ENCODE measurements at places on chromosomes 16 and 17.
A peak's percentile ranks its signal among the peaks of the same experiment; 100 is the strongest.

DNA sequence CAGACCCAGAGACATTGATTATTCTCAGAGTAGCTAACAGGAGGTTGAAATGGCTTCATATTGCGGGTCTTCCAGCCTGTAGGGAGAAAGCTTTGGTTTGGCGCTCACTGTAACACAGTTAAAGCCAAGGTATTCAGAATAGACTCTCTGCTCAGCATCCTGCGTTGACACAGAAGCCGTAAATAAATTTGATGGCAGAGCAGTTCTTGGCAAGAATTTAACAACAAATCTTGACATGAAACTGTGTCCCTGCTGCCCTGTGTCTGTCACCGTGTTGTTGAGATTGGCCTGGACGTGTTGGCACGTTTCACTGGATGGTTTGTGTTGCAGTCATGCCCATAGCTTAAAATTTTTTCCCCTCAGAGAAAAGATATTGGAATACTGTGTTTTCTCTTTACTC, 359.6 kb downstream of the SNX29 start:
- DNase-seq, result peak; percentile 35

GRCh38 chr17:42750739-42751344, 6.0 kb upstream of the EZH1 start:
- DNase-seq, result no peak

- peak; percentile 13 for DNase-seq
Observed at GRCh38 chr17:73010414-73010813, 82.1 kb downstream of the SLC39A11 start.

- DNase-seq, result no peak
Observed at GRCh38 chr17:55641676-55642081, 81.0 kb downstream of the TMEM100 start.

GRCh38 chr16:10343124-10343760, 42.6 kb upstream of the ATF7IP2 start:
- DNase-seq, result no peak

- no peak for DNase-seq
Observed at GRCh38 chr16:64290461-64290860, 831.4 kb downstream of the CDH11 start.

GRCh38 chr17:4806456-4806776, 536 bp upstream of the PLD2 start:
- peak; percentile 43 for DNase-seq

DNA sequence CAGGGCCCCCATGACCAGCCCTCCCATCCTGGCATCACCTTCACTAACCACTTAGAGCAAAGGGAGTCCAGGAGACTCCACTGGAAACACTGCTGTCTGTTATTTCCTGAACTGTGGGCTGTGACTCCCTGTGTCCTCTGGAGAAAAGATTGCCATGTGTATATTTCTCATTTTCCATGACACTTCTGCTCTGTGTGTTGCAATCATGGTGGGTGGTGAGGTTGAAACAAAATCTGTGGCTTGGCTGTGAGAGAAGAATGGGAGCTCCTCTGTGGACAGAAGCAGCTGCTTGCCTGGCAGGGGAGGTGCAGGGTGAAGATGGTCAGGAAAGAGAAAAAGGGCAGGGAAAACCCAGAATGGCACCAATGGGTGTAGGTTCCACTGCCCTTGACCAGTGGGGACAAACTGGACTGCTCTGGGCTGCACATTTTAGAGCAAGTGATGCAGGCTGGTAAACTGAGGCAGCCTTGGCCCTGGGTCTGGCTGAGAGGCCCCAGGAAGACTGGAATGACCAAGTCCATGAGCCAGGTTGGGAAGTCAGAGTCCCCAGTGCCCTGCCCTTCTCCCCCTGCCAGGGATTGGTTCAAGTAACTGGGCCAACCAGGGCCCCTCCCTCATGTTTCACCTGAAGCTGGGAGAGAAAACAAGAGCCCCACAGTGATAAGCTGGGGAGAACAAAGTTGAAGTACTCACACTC, 314.3 kb downstream of the C16orf95 start:
- no peak for DNase-seq

DNA sequence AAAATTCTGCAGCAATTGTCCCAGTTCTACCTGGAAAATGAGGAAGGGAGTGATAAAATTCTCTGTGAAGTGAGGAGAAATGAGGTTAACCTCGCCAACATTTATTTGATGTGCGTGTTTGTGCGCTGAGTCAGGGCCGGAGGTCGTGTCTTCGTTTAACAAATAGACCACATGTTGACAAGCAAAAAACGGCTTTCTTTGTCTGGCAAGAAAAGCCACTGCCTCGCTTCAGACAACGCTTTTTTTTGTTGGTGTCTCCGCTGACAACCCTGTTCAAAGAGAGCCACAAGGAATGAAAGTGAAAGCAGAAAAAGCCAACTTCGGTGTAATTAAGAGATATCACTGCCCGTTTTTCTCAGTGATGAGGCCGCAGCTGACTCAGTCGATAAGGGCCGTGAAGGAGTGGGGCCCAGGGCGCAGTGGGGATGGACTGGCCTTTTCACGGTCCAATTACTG, 510.6 kb downstream of the CDH13 start:
- DNase-seq, result no peak

DNA sequence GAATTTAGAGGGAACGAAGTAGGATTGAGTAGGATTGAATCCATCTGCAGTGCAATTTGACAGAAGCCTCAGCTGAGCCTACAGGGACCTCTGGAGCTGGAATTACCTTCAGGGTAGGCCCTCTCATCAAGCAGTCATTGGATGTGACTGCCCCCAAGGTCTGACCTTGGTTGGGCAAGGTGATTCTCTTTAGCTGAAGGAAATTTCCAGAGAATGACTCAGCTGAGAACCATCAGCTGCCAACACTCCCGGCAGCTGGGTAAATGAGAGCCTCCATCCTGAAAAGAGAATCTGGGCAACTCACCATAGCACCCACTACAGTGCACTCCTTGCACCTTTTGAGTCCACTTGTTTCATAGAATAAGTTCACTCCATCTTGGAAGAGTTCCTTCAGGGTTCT, 113.5 kb upstream of the MED13 start:
- no peak for DNase-seq

DNA sequence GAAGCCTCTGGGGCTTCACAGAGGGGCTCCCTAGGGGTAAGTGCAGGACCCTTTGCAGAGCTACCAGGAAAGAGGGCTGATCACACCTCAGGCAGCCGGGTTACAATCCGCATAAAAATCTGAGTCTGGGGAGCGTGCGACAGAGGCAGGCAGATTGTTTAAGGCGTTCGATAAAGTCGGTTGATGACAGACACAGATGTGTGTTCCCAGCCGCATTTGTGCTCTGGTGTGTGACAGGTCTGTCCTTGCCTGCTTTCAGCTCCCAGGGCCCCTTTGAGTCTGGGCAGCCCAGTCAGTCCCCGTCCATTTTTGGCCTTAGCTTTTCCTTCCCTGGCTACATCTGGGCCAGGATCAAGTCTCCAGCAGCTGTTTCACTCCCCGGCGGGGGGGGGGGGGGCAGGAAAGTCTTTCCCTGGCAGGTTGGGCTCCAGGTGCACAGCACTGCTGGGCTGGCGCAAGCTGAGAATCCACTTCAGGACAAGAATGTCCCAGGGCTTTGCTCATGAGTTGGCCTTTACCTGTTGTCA, 1.3 kb upstream of the ZACN start:
- DNase-seq, result no peak

DNA sequence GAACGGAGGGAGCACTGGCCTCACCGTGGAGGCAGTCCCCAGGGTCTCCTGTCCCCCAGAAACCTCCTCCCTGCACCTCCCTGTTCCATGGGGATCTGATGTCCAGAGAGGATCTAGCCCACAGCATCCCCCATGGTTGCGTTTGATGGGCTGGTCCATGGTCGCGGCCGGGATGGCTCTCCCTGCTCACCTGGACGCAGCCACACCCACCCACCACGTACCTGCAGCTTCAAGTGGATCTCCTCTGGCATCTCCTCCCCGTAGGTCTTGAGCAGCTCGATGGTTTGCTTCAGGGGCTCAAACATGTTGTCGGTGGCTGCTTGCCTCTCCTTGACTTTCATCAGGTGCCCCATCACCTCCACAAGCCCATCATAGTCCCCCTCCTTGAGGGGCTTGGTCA, 47.9 kb downstream of the DNAH17 start:
- no peak for DNase-seq

DNA sequence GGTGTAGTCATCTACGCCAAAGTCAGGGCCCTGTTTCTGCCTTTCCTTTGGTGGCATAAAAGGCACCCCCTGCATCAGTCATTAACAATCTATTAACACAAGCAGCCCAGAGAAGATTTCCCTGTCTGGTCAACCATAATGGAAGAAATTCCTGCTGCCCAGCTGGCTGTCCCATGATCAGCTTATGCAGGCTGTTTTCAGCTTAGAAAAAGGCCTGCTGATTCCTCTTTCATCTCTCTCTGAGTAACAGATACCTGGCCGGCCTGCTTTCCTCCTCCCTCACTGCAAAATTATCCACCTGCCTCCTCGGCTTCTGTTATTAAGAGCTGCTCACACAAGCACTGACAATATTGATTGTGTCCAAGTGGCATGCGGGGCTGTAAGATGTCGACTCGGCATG, 70.3 kb upstream of the MMP2 start:
- no peak for DNase-seq

- no peak for DNase-seq
Observed at GRCh38 chr17:50108556-50108955, 13.4 kb downstream of the PDK2 start.

- DNase-seq, result no peak
Observed at GRCh38 chr17:76784926-76785325, 47.0 kb downstream of the MFSD11 start.

- no peak for DNase-seq
Observed at GRCh38 chr17:1930337-1930645, 94.8 kb downstream of the RTN4RL1 start.

DNA sequence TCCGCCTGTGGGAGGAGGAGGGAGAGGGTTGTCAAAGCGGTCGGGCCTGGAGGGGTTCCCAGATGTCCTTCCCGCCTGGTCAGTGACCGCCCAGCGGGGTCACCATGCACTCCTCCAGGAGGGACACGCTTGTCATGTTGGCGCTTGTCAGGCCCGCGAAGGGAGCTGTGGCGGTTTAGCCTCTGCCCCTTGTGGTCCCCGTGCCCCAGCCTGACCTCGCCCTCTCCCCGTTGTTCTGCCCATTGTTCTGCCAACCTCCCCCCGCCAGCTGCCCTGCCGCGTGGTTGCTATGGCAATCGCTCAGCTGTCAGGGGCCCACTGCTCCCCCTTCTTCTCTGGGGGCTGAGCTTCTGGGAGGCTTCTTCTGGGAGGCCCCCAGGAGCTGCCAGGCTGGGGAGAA, 146.4 kb upstream of the CIBAR2 start:
- no peak for DNase-seq

DNA sequence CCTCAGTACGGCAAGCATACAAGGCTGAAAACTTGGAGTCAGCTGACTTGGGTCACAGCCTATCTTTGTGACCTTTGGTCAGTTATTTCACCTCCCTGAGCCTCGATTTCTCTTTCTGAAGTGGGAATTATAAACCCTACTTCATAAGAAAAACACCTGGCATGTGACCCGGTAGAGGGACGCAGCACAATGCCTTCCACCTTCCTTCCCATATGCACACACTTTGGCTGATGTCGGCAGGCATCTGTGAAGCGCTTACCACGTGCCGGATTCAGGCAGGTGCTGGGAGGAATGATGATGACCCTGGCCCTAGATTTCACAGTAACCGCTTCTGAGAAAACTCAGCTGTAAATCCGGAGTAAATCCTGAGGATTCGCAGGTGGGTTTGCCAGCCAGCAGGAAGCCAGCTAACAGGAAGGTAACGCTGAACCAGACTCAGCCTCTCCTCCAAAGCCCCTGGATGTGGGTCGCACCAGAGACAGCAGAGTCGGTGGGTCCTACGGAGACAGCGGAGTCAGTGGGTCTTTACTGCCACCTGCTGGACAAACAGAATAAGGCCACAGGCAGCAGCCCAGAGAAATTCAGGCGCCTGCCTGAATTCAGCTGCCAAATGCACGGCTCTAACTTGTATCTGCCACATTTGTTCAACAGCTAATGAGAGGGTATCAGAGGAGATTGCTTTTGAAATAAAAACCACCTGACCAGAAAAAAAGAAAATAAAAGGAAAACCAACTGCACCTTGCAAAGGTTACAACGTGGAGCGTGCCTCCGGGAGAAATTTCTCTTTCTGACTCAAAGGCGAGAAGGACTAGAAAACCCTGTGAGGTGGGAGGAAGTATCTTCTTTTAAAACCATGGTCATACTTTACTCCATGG, 16.6 kb downstream of the COPRS start:
- DNase-seq, result peak; percentile 79

- no peak for DNase-seq
Observed at GRCh38 chr16:69219279-69219678, 32.3 kb downstream of the SNTB2 start.

DNA sequence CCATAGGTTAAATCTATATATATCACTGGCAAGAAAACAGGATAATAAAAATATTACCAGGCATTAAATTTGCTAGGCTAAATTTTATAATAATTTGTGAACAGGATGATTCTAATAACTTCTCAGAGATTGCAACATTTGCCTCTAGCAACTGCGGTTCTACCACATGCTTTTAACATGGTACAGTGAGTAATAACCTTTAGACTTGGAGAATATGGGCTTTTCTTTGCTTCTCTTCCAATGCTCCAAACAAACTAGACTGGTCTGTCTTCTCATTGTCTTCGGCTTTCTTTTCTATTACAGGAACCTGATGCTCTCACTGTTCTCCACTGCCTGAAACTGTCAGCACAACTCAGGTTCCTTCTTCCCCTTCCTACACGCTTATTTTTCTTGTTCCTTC, 80.6 kb downstream of the CA4 start:
- DNase-seq, result no peak

GRCh38 chr17:62998166-62998565, 32.1 kb downstream of the TANC2 start:
- DNase-seq, result no peak

DNA sequence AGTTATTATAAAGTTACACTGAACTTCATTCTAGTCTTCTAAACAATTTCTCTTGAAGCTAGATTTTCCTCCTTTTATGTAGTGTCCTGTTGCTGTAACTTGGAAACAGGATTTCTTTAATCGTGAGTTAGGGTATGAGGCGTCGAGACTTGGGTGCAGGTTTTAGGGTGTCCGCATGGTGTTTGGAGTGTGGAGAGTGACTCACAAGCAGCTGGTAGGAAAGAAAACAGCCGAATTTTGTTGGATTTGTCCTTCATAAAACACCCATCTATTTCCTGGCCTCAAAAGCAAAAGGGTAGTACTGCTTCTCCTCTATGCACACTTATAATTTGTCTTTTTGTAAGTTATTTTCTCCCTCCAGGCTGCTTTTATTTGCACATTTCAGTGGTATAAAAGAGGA, 1.6 kb downstream of the RPTOR start:
- DNase-seq, result no peak

- DNase-seq, result no peak
Observed at GRCh38 chr17:78414178-78415162, 36.0 kb downstream of the PGS1 start.

DNA sequence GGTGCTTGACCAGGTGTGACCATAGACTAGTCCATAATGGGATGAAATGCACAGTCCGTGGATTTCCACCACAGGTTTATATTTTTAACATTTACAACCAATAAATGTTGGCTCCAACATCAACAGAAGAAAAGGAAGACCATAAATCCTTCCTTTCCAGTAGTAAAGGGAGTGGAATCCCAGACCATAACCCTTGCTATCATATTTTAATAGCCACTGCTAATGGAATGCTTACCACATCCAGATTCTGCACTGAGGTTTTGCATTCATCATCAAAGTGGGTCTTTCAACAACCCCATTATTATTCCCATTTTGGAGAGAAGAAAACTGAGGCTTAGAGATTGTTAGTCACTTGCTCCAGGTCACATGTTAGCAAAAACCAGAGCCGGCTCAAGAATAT, 106.7 kb downstream of the FOXL1 start:
- no peak for DNase-seq

- peak; percentile 95 for DNase-seq
Observed at GRCh38 chr17:57570724-57571344, 174.3 kb downstream of the CCDC182 start.

- no peak for DNase-seq
Observed at GRCh38 chr17:8105957-8106398, 12.3 kb downstream of the ALOXE3 start.

GRCh38 chr16:89472711-89473075, 17.7 kb downstream of the ANKRD11 start:
- no peak for DNase-seq

All from NCI-H1105 treated with DMSO at 0.1 percent for 48 hours (cell line).